Type B pancreatic cell (in vitro differentiated cells): ENCODE measurements at places on chromosomes 1 and 21. TPM values are rescaled to one million over a fixed set of nuclear protein-coding genes. Genes with fewer than 3 reads are reported as not detected.

Gene PTGFRN
- 57.7 and 80.0 TPM in 2 replicates for total RNA-seq

Gene ANKRD34A
- 0.12 and 0.94 TPM in 2 replicates for total RNA-seq

Gene C1orf115
- total RNA-seq, result 7.5 and 19.0 TPM in 2 replicates

Gene TRABD2B
- total RNA-seq, result 2.2 and 6.7 TPM in 2 replicates
